Activated T-cell treated with anti-CD3 and anti-CD28 coated beads, Interleukin-2, amount 50 U/mL, for 24 hours (primary cell): ENCODE measurements at places on chromosomes 16 and 17.

DNA sequence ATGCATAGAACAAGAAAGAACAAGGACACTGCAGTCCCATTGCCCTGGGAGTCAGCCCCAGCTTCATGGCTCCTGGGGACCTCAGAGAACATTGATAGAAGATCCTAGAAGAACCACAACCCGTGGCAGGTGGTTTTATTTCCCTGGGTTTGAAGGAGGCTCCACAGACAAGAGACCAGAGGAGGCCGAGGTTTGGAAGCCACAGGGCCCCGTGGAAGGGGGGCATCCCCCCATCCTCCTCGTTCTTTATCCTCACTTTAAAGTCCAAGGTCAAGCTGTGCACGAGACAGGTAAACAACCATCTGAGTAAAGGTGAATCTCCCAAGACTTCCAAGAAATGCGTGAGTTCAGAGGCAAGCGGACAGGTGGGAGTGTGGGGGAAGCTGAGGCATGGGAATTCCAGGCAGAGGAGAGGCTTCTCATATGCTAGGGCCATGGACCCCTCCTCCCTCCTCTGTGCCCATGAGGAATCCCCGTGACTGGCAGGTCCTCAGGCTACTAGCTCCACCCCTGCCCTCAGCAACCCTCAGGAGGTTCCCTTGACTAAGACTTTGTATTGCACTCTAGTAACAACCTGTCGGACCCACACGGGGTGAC is 849 bp upstream of the SULT1A1 start:
- no peak for DNase-seq

- DNase-seq, result no peak
These were observed 58.2 kb upstream of the STAC2 start for GRCh38 chr17:39283896-39284295.

DNA sequence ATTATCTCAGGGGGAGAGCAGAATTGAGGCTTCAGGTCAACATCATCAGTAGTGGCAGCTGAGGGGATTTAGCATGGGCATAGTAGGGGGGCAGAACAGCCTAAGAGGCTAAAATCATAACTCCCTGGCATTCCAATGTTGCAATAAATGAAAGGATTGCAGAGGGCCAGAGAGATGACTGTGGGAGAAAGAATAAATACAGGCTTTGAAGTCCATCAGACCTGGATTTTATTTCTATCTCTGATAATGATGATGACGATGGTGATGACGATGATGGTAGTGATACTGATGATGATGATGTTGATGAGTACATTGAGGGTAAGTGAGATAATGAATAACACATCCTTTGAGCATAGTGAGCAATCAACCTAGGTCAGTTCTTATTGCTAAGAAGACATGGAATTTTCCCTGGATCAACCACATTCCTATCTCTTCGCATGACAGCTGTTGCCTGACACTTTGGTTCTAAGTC is 107.4 kb upstream of the CDH11 start:
- DNase-seq, result no peak

GRCh38 chr16:80591071-80591915 is 50.5 kb downstream of the DYNLRB2 start:
- no peak for DNase-seq

DNA sequence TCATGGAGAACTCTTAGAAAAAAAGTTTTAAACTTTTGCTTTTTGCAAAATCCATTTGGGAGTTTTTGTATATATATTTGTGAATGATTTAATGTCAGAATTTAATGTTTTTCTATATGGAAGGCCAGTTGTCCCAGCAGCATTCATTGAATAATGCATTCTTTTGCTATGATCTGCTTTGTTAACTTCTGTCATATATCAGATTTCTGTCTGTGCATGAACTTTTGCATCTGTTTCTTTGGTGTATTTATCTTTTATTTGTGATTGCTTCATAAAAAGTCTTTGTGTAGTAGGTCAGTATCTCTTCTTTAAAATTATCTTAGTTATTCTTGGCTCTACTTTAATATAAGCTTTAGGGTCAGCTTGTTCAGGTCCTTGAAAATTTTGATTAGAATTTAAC is 84.2 kb downstream of the MAP2K4 start:
- DNase-seq, result no peak

DNA sequence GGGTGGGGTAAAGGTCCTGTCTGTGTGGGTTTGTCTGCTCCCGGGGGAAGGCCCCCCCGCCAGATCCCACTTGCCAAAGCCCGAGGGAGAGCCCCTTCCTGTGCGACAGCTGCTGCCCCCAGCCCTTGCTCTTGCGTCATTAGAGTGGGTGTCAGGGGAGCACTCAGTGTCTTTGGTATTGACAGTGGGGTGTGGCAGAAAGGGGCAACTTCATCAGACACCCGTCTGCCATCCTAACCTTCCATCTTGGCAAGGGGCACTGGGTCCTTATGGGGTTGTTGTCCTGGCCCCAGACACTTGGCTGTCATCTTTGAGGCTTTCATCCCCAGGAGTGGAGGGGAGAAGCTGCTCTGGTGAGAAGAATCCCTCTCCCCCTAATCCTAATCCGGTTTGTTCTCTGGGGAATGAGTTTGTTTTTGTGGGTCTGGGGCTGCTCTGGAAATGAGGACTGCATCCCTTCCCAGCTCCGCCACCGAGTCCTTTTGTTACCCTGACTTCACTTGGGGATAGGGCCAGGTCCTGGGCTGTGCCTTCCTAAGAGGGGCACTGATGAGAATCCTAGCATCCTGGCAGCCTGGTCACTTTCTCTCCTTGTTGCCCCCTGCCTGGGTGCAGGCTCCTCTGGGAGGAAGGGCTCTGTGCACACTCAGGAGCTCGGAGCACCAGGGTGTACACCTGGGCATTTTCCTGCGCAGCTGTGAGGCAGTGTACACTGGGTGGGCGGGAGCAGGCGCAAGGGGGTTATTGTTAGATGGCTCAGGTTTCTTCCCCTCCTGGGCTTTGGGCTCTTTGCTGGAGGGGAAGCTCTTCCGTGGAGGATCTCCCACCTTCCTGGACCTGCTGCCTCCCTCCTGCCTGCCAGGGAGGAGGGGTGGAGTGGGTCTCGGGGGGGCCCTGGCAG is 21.1 kb downstream of the GJD3 start:
- DNase-seq, result no peak

DNA sequence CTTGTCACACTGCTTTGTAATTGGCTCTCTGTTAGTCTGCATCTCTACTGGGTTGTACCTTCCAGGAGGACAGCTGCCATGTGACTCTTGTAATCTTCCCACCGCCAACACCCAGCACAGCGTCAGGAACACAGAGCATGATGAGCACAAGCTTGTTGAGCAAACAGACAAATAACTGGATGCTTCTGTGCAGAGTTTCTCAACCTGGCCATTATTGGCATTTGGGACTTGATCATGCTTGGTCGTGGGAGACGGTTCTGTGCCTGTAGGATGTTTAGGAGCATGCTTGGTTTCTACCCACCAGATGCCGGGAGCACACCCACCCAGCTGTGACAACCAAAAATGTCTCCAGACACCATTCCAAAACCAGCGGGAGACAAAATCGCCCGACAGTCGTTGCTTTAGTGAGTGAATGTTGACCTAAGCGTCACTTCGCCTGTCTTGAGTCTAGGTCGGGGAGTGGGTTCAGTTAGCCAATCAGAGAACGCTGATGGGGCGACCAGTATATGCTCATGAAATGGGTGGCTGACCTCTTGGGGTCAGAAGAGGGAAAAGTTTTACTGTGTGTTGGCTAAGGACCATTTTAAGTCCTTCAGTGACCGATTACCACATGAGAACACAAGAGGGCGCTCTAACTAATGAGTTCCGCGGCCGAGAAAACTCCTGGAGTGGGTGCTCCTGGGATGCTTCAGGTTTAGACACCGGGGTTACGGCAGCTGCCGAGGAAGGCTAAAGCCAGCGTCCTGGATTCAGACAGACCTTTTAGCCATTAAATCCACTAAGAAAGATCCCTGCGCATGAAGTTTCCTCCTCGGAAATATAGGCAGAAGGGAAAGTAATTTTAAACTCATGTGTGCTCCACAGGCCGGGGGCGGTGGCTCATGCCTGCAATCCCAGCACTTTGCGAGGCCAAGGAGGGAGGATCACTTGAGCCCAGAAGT is 57.8 kb upstream of the TEX2 start:
- peak; percentile 65 for DNase-seq

DNA sequence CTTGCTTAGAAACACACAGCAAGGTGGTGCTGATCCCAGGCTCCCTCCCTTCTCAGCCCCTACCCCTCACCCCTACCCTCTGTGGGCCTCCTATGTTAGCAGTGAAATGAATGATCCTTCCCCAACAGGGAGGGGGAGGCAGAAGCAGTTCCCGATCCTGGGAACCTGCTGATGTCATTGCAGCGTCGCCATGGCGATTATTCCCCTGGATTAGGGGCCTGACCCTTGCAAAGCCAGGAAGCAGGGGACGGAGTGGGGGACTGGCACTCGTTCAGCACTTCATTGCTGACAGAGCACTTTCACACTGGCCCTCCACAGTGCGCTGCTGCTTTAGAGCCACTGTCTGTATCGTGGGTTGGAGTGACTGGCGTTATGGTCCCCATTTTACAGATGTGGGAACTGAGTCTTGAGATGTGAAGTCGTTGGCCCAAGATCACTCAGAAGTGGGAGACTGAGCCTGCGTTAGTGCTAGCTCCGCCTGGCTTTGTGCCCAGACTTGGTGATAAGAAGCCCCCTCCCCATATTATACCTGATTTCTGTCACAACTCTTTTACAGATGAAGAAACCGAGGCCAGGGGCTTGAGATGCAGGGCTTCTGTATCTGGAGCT is 26.6 kb downstream of the LASP1 start:
- DNase-seq, result no peak

GRCh38 chr16:57680842-57681375 is 12.8 kb downstream of the ADGRG3 start:
- no peak for DNase-seq

DNA sequence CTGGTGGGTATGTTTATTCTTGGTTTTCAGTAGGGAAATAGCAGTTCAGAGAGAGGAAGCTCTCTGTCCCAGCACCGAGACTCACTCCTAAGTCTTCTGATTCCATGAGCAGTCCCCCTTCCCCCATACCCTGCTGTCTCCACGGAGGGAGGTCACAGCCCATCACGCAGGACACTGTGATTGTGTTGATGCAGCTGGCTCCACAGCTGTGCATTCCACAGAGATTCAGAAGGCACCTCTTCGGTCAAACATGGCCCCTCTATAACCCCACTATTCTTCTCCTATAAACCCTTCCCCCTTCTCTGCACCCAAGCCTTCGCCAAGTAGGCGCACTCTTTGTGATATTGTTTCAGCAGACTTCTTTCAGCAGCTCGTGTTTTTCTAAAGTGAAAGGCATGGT is 104.3 kb upstream of the HLF start:
- no peak for DNase-seq

DNA sequence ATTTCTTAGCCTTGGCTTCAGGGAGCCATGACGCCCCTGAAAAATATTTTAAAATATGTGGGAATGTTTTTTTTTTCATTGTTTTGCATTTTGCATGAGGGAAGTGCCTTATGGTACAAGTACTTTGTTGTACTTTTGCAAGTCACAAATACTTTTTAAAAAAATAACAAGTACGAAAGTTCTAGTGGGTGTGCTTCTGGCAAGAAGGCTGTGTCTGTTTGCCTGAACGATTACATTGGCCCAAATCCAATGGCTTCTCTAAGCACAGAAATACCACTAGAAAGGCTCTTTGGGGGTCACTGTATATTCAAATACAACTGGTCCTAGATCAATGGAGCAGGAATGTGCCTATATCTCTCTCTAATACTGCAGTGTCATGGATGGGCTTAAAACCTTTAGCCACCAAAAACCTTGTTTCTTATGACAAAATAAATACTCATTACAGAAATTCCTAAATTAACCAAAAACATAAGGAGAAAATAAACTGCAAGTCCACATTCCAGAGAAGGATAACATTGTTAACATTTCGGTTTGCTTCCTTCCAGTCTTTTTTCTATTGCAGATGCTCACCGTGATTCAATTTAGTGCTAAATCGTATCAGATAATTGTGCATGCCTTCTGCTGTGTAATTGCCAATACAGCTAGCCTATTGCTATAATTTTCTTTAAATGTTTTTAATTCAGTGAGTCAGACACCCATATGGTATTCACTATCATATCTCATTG is 97.4 kb downstream of the VAT1L start:
- DNase-seq, result no peak

GRCh38 chr17:77647531-77647930 is 311.0 kb upstream of the TNRC6C start:
- DNase-seq, result no peak
